ENCODE measurements at places on chromosomes 5 and 9.

DNA sequence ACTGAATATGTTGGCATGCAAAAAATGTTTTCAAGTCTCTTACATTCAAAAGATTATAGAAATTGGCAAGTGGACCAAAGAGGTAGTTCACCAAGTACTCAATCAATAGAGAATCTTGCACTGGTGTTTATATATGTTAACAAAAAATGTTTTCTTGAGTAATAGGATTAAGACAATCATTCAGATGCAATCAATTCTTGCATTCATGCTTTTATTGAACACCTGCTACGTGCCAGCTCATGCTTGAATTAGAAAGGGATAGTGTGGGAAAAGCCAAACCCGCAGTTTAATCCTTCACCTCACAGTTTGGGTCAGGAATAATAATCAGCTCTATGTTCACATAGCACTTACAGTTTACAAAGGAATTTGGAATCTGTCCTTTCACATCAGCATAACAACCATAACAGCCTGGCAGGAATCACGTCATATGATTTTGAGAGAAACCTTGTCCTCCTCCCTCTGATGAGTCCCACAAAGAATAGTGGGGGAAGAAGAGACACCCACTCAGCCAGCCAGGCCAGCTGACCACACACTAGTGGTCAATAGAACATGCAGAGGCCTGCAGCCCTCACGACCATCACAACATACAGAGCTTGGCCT is 36.8 kb upstream of the FRRS1L start:
- peaks cover 3% of the 10 kb centered on the region for H3K4me1 ChIP-seq
- no peaks in the 10 kb centered on the region for H3K27me3 ChIP-seq
- no peak overlapping the region for H3K4me3 ChIP-seq
- DNase-seq: no peak

GRCh38 chr9:69620731-69621130 is 51.4 kb downstream of the APBA1 start:
- H3K36me3 ChIP-seq: no peaks in the 10 kb centered on the region
- no peaks in the 10 kb centered on the region for H3K27me3 ChIP-seq
- H3K4me1 ChIP-seq: no peaks in the 10 kb centered on the region
- DNase-seq: no peak

DNA sequence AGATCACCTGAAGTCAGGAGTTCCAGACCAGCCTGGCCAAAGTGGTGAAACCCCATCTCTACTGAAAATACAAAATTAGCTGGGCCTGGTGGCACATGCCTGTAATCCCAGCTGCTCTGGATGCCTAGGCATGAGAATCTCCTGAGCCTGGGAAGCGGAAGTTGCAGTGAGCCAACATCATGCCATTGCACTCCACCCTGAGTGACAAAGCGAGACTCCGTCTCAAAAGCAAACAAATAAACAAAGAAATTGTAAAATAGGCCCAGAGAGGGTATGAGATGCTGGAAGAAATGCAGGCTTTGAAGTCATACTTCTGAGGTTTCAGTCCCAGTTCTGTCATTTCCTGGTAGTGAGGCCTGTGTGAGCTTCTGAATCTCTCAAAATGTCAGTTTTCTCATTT is 5.3 kb upstream of the ARHGEF37 start:
- DNase-seq: no peak
- H3K36me3 ChIP-seq: no peaks in the 10 kb centered on the region
- peaks cover 7% of the 10 kb centered on the region for H3K4me1 ChIP-seq
- no peaks in the 10 kb centered on the region for H3K27me3 ChIP-seq
- no peak overlapping the region for H3K27ac ChIP-seq

- H3K36me3 ChIP-seq: no peaks in the 10 kb centered on the region
- no peaks in the 10 kb centered on the region for H3K27me3 ChIP-seq
- no peak for DNase-seq
- H3K4me1 ChIP-seq: no peaks in the 10 kb centered on the region
Observed at GRCh38 chr5:79878721-79879336, 112.2 kb downstream of the MTX3 start.

GRCh38 chr5:89473196-89473595 is 590.2 kb upstream of the MEF2C start:
- H3K4me1 ChIP-seq: no peaks in the 10 kb centered on the region
- no peaks in the 10 kb centered on the region for H3K36me3 ChIP-seq
- no peak overlapping the region for H3K27ac ChIP-seq
- peaks cover 4% of the 10 kb centered on the region for H3K27me3 ChIP-seq
- H3K4me3 ChIP-seq: no peak overlapping the region
- no peak for DNase-seq

DNA sequence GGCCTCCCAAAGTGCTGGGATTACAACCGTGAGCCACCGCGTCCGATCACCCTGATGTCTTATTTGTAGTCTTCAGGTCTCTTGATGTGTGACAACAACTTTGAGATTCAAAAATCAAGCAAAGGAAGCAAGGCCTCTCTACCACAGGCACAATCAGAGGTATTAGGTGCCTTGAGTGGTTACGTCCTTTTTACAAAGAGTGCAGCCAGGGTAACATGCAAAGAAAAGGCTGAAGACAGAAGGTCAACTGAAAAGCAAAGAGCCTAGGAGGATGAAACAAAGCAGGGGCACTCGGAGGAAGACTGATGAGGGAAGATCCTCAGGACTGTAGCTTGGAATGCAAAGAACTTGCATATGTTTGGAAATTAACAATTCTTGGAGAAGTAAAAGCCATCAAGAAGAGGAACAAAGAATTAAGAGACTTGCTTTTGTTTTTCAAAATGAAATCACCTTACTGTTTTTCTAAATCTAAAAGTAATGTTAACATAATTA is 362.1 kb downstream of the EBF1 start:
- H3K4me3 ChIP-seq: no peak overlapping the region
- no peak overlapping the region for H3K27ac ChIP-seq
- no peaks in the 10 kb centered on the region for H3K4me1 ChIP-seq

GRCh38 chr9:137025517-137025966 is 2.5 kb downstream of the ABCA2 start:
- peak overlapping the region; percentile 57 for H3K27ac ChIP-seq
- H3K27me3 ChIP-seq: no peaks in the 10 kb centered on the region
- no peaks in the 10 kb centered on the region for H3K36me3 ChIP-seq
- peak; percentile 75 for DNase-seq
- H3K4me3 ChIP-seq: no peak overlapping the region
- H3K4me1 ChIP-seq: peaks cover 41% of the 10 kb centered on the region

DNA sequence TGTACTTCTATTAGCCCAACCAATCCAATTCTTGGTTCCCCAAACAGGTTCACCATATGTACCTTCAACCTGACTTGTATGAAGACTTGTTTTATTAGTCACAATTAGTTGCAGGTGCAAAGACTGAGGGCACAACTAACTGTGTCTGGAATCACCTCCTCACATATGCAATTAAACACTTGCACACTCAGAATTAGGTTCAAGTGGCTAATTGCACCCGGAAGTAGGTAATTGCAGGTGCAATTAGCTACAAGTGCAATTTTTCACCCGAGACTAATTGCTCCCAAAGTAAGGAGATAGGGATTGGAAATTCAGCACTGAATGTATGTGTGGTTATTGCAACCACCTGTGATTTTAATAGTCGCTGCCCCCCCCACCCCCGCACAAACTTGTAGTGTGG is 338.9 kb downstream of the ZSWIM6 start:
- H3K4me3 ChIP-seq: no peak overlapping the region
- no peak overlapping the region for H3K27ac ChIP-seq
- H3K27me3 ChIP-seq: no peaks in the 10 kb centered on the region
- no peak for DNase-seq
- H3K36me3 ChIP-seq: no peaks in the 10 kb centered on the region

- no peak overlapping the region for H3K27ac ChIP-seq
- H3K4me3 ChIP-seq: no peak overlapping the region
- H3K36me3 ChIP-seq: no peaks in the 10 kb centered on the region
- no peak for DNase-seq
- H3K27me3 ChIP-seq: no peaks in the 10 kb centered on the region
Observed at GRCh38 chr5:157965989-157966388, 107.0 kb upstream of the CLINT1 start.

Measured in body of pancreas (tissue), 4 donors.